NCI-H2081 treated with DMSO at 0.1 percent for 48 hours (cell line): ENCODE measurements at places on chromosomes 2 and 18.

DNA sequence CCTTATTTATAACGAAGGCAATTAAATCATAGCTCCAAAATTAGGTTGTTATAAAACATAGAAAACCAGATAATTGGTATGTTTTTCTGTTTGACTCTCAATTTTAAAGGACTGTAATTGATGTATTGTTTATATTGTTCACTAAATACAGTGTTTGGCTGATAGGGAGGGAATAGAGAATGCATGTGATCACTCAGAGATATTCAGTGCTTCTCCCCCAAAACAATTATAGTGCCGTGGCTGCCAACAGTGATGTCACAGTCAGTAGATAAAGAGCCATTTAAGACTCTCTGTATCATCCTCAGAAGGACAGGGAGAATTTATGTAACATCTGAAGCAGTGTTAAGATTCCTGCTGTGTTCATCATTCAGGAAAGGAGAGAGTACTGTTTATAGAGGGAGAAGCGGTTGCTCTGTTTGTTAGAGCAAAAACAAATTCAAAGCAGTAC lies 69.6 kb downstream of the PHLPP1 start:
- peak; percentile 18 for DNase-seq

DNA sequence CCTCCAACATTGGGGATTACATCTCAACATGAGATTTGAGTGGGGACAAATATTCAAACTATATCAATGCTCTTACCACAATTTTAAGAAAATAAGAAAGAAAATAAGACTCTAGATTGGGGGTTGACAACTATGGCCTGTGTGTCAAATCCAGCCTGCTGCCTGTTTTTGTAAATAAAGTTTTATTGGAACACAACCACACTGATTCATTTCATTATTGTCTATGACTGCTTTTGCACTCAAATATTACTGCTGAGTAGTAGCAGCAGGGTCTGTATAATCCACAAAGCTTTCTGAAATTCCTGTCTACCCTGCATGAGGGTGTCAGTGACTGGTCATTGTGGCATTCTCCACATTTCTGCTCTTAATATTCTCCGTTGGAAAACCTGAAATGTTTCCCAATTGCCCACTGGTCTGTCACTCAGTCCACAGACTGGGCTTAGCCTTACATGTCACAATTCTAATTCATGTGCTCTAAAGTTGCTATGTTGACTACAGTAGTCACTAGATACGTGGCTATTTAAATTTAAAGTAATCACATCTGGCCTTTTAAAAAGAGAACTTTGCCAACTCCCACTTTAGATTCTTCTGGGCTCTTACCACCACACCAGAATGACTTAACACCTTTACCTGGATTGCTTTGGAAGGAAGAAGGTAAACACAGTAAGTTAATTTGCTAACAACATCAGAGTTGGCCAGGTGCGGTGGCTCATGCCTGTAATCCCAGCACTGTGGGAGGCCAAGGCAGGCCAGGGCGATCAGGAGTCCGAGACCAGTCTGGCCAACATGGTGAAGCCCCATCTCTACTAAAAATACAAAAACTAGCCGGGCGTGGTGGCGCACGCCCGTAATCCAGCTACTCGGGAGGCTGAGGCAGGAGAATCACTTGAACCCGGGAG lies 86.9 kb downstream of the CLHC1 start:
- no peak for DNase-seq

GRCh38 chr2:60104514-60105505 lies 448.6 kb downstream of the BCL11A start:
- DNase-seq = no peak

DNA sequence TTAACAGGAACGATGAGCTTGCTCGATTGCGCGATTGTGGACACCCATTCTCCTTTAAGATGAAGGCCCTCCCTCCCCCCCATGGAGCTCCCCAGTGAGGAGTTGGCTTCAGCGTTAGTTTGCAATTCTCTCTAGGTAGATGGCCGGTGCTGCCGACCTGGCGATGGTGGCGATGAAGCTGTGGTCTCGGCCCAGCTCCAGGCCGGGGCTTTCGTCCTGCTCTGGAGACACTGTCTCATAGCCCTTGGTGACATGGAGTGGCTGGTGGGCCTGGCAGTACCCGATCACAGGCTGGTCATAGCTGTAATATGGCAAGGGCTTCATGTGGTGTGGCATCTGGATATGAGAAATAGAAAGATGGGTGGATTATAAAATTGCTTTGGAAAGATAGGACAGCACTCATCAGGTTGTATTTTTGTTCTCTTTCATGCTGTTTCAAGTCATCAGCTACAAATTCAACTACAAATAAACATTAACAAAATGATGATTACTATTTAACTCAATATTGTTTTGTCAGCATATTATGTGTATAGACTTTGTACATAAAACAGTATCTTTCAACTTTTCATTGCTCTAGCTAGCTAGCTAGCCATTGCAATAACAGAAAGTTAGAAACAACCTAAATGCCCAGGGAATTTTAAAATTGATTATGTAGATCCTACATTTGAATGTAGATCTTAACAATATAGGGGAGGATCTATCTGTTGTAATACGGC lies 773.4 kb downstream of the LRRTM4 start:
- no peak for DNase-seq

DNA sequence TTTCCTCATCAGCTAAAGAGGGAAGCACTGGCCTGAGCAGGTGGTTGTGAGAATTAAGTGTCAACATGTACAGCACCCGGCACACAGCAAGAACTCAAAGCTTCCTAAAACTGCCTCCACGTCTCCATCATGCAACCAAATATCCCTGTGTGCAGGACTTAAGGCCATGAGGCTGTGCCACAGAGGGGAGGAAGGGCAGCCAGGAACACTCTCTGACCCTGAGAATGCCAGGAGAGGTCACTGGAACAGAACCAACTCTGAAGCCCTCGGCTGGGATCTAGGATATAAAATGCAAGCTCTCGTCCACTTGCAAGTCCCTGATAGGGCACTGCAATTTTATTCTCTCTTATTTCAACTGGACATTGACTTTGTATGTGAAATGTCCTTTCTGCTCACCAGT lies 12.2 kb upstream of the NPAS2 start:
- no peak for DNase-seq

DNA sequence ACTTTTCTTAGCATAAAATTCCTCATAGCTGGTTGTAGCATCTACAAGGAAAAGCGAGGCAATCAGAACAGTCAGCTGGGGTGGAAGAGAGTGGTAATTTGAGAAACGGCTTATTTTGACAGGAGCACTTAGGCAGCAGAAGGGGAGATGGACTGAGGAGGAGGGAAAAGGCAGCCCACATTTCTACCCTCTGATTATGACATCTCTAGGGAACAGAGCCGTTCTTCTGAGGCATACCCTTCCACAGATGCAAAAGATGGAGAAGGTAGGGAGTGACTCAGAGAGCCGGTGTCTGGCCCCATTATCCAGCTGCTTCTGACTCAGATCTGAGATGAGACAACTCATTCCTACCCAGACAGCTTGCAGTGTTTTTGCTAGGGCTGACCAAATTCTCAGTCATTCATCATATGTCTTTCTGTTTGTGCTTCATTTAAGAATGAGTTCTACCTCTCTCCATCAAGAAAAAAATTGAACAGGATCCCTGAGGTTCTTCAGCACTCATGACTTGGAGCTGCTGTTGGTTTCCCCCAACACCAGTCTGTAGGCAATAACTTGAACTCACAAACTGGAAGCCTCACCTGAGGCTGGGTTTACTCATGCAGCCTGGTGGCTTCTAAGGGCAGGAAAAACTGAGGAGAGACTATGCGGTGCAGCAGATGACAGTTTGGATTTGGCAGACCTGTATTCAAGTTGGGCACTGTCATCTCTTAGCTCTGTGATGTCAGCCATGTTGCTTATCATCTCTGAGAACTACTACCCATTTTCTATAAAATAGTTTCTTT lies 15.9 kb upstream of the SEC11C start:
- no peak for DNase-seq

- no peak for DNase-seq
These were observed 5.1 kb upstream of the EML4 start for GRCh38 chr2:42164046-42164445.

- DNase-seq = no peak
These were observed 37.9 kb downstream of the ODC1 start for GRCh38 chr2:10410001-10410822.

- DNase-seq = no peak
These were observed 536.6 kb downstream of the LRRTM4 start for GRCh38 chr2:76985387-76986136.

GRCh38 chr2:86280191-86280667 lies 57.2 kb downstream of the REEP1 start:
- DNase-seq = no peak

GRCh38 chr2:223601018-223601417 lies 1.1 kb downstream of the SCG2 start:
- DNase-seq = no peak

GRCh38 chr2:133326652-133327397 lies 241.4 kb downstream of the NCKAP5 start:
- DNase-seq = no peak

DNA sequence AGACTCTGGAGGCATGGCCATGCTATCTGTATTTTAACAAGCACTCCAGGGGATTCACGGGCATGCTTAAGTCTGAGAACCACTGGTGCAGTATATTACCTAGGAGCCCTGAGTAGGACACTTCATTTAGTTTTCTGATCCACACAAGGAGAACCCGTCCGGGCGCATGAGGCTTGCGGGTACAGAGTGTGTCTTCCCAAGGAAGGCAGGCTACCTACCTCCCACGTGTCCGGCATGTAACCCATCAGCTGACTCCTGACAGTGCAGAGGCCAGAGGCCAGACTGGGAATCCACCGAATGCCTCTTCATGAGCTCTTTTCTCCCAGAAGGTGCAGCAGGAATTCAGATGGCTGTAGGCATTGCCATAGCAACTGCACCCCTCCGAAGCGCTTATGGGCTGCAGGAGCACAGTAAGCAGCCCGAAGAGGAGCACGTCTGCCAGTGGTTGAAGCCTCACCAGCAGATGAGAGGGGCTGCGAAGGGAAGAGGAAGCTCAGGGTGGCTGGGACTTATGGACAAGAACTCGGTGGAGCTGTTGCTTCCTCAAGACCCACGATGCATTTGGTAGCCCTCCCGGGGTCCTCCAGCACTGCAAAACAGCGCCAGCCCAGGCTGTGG lies 33.8 kb upstream of the DNMT3A start:
- no peak for DNase-seq

DNA sequence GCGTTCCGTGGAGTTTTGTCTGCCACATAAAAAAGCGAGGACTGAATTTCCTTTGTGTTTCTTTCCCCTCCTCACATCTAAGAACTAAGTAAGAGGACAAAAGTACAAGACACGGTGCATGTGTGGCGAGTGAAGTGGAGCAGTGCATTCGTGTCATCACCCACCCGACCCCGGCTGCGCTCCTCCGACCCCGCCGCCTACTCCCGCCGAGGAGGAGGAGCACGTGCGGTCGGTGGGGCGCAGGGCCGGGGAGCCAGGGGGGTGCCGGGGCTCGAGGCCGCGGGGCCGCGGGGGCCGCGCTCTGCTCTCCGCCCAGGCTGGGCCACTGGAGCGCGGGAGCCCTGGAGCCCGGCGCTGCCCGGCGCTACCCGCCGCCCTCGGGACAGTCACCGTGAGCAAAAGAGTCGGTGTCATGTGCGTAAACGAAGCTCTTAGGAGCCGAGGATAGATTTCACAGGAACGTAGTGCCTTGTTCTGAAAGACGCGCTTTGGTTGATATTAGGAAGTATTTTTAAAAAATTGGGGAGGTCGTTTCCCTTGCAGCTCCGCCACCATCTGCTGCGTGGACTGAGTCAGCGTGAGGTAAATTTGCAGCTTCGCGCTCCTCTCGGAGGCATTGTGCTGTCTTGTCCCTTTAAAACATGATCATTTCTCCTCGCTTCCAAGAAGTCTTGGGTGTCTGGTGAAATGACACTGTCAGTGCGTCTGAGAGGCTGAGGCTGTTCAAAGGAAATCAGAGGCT lies 11.0 kb downstream of the TBR1 start:
- DNase-seq = no peak

DNA sequence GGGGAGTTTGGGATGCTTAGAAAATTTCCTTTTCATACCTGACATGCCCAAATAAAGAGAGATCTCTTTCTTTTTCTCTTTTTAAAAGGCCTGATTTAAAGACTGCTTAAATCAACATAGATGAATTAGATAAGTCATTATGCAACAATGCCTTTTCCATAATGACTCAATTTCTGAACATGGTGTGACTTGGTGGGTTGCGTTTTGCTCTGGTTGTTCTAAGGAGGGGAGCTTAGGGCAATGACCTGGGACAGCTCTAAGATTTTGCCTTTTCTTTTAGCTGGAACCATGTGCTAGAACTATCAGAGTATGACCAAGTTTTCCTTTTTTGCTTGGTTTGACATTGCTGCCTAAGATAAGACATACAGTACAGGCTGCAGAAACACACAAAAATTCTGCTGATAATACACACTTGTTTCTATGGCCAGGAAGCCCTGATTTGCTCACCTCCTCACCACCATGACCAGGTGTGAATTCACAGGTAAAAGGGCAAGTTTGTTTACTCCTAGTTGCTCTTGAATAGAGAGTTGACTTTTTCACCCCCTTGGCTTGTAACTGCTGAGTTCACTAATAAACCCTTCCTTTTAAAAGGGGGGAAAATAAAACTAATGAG lies 58.1 kb upstream of the IL1RL1 start:
- DNase-seq = no peak

DNA sequence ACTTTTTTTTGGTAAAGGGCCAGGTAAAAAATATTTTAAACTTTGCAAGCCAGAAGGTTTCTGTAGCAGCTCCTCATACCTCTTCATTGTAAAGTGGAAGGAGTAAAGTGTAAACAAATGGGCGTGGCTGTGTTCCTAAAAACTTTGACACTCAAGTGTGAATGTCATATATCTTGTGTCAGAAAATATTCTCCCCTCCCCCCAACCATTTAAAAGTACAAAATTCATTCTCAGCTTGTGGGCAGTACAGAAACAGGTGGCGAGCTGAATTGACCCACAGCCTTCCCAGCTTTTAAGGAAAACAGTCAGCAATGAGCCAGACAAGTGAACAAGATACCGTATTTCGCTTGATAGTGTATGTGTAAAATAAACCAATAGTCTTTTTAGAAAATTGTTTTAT lies 4.0 kb downstream of the YPEL5 start:
- no peak for DNase-seq

DNA sequence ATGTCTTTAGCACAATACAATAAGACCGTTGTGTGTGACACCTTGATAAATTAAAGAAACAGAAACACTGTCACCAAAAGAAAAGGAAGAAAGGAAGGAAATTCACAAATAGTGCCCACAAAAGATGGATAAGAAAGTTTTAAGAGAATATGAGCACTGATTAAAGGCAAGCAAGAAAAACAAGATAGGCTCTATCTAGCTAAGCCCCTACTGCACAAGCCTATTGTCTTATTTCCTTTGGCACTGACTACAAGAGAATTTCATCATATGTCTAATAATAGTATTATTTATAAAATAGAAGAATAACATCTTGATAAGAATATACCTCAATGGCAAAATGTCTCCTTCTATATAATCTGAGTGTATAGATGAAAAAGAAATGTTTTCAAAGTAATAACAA lies 335.7 kb downstream of the NCKAP5 start:
- DNase-seq = no peak
